ENCODE measurements at places on chromosomes 5 and 9. TPM values are rescaled to one million over a fixed set of nuclear protein-coding genes. Genes with fewer than 3 reads are reported as not detected.

Gene MEIKIN
- total RNA-seq: not detected

Gene SMC2
- 23.1 TPM for total RNA-seq

Gene OR1J4
- total RNA-seq: not detected

Gene CCT5
- 322 TPM for total RNA-seq

Gene IFNA2
- not detected for total RNA-seq
